ENCODE measurements at places on chromosomes 5 and 9. TPM values are rescaled to one million over a fixed set of nuclear protein-coding genes. Genes with fewer than 3 reads are reported as not detected.

CKS2 gene
- 14.7 TPM for total RNA-seq

- H3K27ac ChIP-seq, result no peak overlapping the region
- H3K36me3 ChIP-seq, result no peaks in the 10 kb centered on the region
- no peaks in the 10 kb centered on the region for H3K27me3 ChIP-seq
- H3K4me1 ChIP-seq, result peaks cover 9% of the 10 kb centered on the region
- no peak for DNase-seq
- H3K4me3 ChIP-seq, result peak overlapping the region; percentile 21
Observed at GRCh38 chr9:38686933-38687332, 33.0 kb downstream of the FAM240B start.

- H3K4me1 ChIP-seq, result peaks cover 18% of the 10 kb centered on the region
- DNase-seq, result no peak
- peak overlapping the region; percentile 81 for H3K27ac ChIP-seq
- H3K4me3 ChIP-seq, result peak overlapping the region; percentile 26
Observed at GRCh38 chr9:124342776-124343485, 72.3 kb downstream of the PSMB7 start.

DNA sequence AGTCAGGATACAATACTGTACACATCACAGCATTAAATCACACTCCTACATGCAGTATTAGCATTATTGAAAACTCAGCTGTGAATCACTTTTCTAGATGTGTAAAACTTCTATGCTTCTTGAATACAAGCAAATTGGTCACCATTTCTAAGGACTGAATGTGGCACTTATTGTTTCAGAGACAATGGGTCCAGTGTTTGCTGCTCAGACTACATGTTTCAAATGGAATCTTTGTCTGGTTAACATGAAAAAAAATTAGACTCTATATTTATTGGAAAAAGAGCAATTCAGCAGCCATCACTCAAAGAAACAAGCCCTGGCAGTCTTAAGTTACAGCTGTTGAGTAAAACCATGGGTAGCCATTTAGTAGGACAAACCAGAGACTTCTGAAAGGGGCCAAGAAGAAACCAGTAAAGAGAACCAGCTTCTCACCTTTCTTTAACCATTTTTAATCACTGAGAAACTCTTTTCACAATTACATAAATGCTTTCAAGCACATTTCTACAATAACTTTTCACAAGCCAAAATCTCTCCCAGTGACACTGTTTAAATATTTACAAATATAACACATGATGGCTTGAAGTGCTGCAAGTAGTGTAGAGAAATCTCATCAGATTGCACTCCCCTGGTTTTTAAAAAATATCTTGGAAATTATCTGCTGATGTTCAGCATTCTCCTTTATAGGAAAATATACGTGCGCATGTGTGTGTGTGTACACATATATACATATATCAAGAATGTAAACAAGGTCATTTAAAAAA is 35.2 kb downstream of the OR2K2 start:
- H3K4me1 ChIP-seq, result peaks cover 3% of the 10 kb centered on the region
- no peak overlapping the region for H3K27ac ChIP-seq
- no peak for DNase-seq
- no peaks in the 10 kb centered on the region for H3K27me3 ChIP-seq
- no peak overlapping the region for H3K4me3 ChIP-seq

GRCh38 chr5:158139161-158139560 is 280.2 kb upstream of the CLINT1 start:
- no peak overlapping the region for H3K27ac ChIP-seq
- no peaks in the 10 kb centered on the region for H3K27me3 ChIP-seq
- DNase-seq, result no peak

- H3K27ac ChIP-seq, result no peak overlapping the region
- H3K27me3 ChIP-seq, result no peaks in the 10 kb centered on the region
- H3K36me3 ChIP-seq, result no peaks in the 10 kb centered on the region
- peaks cover 7% of the 10 kb centered on the region for H3K4me1 ChIP-seq
Observed at GRCh38 chr5:169171515-169171914, 129.4 kb downstream of the SLIT3 start.

DNA sequence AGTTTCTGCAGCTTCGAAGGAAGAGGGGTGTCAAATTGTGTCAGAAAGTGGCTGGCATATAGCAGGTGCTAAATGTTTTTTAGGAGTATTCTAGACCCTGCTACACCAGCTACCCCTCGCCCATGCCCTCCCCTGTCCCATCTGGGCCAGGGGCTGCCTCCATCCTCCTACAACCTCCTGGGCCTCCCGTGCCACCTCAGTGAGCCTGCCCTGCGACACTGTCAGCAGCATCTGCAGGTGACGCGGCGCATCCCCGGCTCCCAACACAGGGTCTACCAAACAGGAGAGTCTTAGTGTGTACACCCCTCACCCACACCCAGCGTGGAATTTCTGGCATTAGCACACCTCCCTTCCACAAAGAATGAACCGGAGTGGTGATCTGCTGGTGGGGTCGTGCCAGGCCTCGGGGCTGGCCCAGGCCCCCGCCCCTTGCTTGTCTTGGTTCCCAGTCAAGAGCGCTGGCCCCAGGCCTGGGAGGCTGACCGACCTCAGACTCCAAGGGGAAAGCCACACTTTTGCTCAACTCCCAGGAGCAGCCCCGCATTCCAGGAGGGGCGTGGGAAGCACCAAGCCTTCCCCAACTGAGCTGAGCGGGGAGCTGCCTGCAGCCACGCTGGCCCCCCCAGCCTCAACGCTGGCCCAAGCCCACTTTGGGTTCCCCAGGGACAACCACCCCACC is 55.2 kb downstream of the NEURL1B start:
- peak overlapping the region; percentile 79 for H3K27ac ChIP-seq
- no peak for DNase-seq
- H3K27me3 ChIP-seq, result no peaks in the 10 kb centered on the region
- peak overlapping the region; percentile 79 for H3K4me3 ChIP-seq
- no peaks in the 10 kb centered on the region for H3K36me3 ChIP-seq

GRCh38 chr5:68458416-68459021 is 243.0 kb downstream of the PIK3R1 start:
- H3K36me3 ChIP-seq, result no peaks in the 10 kb centered on the region
- no peak overlapping the region for H3K4me3 ChIP-seq
- H3K27me3 ChIP-seq, result no peaks in the 10 kb centered on the region

DNAI1 gene
- not detected for total RNA-seq

DNA sequence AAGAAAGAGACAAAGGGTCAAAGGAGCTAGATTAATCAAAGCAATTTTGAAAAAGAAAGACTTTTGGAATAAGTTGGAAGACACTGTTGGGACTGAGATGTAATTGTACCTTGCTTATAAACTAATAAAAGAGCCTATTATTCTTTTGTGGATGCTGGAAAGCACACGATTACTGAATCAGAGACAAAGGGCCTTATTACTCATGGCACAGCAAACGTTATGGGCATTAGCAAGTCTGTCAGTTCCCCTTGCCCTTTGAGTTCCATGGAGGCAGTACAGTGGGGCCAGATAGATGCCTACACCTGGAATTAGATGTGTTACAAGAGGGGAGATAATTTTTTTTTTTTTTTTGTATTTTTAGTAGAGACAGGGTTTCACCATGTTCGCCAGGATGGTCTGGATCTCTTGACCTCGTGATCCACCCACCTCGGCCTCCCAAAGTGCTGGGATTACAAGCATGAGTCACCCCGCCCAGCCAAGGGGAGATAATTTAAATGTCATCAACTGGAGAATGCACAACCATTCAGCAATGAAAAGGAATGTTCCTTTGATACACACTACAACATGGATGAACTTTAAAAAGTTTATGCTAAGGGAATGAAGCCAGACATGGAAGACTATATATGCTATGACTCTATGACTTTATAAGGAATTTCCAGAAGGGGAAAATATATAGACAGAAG is 128.9 kb downstream of the STARD4 start:
- H3K27ac ChIP-seq, result no peak overlapping the region
- H3K27me3 ChIP-seq, result no peaks in the 10 kb centered on the region
- no peak for DNase-seq
- H3K4me3 ChIP-seq, result no peak overlapping the region
- H3K4me1 ChIP-seq, result no peaks in the 10 kb centered on the region

GRCh38 chr9:114653556-114654159 is 3.9 kb downstream of the TEX53 start:
- no peak overlapping the region for H3K4me3 ChIP-seq
- peak overlapping the region; percentile 37 for H3K27ac ChIP-seq
- H3K36me3 ChIP-seq, result no peaks in the 10 kb centered on the region
- peaks cover 8% of the 10 kb centered on the region for H3K4me1 ChIP-seq
- DNase-seq, result no peak
- no peaks in the 10 kb centered on the region for H3K27me3 ChIP-seq

GRCh38 chr9:649128-650074 is 192.1 kb upstream of the DMRT1 start:
- no peaks in the 10 kb centered on the region for H3K36me3 ChIP-seq
- H3K4me1 ChIP-seq, result peaks cover 37% of the 10 kb centered on the region
- H3K27ac ChIP-seq, result no peak overlapping the region
- no peak for DNase-seq

- H3K36me3 ChIP-seq, result no peaks in the 10 kb centered on the region
- DNase-seq, result no peak
- no peak overlapping the region for H3K4me3 ChIP-seq
- no peak overlapping the region for H3K27ac ChIP-seq
Observed at GRCh38 chr5:98570010-98570409, 203.5 kb upstream of the RGMB start.

PARP8 gene
- total RNA-seq, result 48.4 TPM

DNA sequence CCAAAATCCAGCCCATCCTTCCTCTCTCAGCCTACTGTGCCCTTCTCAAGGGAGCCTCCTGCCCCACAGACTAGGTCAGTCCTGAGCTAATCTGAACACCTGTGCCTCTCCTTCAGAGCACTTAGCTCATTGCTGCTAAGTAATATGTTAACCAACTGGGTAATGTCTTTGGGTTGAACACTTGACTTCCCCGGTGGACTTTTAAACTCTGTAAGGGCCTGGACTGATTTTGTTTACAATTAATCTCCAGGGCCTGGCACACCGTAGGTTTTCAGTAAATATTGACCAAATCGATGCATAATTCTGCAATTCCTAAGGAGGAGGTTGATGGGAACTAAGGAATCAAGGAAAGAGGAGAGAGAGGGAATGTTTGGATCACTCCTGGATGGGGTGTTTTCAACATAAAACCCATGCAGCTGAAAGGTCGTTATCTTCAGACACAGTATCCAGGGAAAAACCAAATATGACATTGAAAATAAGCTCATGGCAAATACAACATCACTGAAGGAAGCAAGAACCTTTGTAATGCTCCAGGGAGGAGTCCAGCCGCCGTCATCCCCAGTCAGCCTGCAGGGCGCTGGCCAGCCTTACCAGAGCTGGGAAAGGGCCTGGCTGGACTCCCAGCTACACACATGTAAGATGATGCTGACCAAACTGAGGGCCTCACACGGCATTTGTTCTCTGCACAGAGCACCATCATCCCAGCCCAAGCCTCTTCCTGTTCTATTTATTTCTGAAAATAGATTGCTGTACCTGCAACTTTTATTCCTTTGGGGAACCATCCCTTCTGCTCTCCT is 166.3 kb downstream of the C5orf15 start:
- no peak overlapping the region for H3K27ac ChIP-seq
- no peaks in the 10 kb centered on the region for H3K36me3 ChIP-seq
- no peaks in the 10 kb centered on the region for H3K4me1 ChIP-seq
